HT1080 (cell line): ENCODE measurements at places on chromosomes 7 and 10. TPM values are rescaled to one million over a fixed set of nuclear protein-coding genes. Genes with fewer than 3 reads are reported as not detected.

Gene RASSF4
- 6.6 and 7.8 TPM in 2 replicates for total RNA-seq

Gene TAF5
- total RNA-seq, result 13.5 and 15.7 TPM in 2 replicates

Gene ZPBP
- total RNA-seq, result not detected in 2 replicates

Gene GAD2
- total RNA-seq, result not detected in 2 replicates

Gene SMARCD3
- 9.5 and 11.8 TPM in 2 replicates for total RNA-seq

Gene SLC26A4
- 4.3 TPM in 2 replicates for total RNA-seq

Gene EPHA1
- total RNA-seq, result 0.31 TPM in 1 of 2 replicates, not detected in the other

Gene NUTM2B
- 0.03 TPM in 1 of 2 replicates, not detected in the other for total RNA-seq

Gene MYO1G
- total RNA-seq, result 0.10 TPM in 1 of 2 replicates, not detected in the other
